Body of pancreas (tissue), 4 donors: ENCODE measurements at places on chromosomes 4 and X.

DNA sequence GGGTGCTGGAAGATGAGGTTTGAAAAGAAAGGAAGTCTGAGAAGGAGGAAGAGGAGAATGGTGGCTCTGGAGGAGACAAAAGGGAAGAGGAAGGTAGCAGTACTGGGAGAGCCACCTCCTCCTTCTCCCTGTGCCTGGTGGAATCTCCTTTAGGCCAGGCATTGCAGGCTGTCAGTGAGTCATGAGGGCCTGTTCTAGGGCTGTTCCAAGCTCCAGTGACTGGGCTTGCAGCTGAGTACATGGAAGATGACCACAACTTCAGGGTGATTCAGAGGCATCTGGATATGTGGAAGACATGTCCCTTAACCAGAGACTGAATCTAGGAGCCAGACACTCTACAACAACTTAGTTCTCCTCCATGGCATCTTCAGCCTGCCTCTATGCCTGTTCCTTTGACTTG lies 107.8 kb downstream of the EFNB1 start:
- DNase-seq = no peak

DNA sequence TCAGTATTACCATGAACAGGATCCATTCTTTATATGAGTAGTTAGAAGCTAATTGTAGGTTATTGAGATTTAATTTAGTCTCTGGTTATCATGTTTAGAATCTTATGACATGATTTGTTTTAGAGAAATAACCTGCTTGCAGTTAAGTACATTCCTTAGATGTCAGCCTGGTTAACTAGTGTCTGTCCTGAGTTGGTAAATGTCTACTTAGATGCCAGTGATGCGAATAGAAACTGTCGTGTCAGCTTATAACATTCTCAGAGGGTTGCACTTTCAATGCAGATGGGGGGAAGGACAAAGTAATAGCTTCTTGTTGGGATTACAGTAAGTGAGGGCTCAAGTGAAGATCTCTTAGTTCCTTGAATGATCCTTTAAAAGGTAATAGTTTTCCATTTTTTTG lies 227.8 kb upstream of the SPRY1 start:
- no peak for DNase-seq

DNA sequence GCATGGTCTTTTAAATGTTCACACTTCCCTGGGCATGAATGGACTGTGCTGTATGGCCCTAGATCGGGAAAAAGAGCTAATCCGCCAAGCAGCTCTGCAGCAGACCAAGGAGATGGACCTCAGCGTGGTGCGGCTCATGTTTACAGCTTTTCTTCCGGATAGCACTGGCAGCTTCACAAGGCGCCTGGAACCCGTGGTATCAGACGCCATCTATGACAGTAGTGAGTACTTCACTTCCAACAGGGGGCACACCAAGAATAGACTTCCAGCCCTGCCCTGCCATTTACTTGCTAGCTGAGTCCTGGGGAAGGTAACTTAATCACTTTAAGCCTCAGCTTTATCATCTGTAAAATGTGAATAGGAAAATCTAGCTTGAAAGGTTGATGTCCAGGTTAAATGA lies 77.7 kb downstream of the NFKB1 start:
- DNase-seq = no peak

DNA sequence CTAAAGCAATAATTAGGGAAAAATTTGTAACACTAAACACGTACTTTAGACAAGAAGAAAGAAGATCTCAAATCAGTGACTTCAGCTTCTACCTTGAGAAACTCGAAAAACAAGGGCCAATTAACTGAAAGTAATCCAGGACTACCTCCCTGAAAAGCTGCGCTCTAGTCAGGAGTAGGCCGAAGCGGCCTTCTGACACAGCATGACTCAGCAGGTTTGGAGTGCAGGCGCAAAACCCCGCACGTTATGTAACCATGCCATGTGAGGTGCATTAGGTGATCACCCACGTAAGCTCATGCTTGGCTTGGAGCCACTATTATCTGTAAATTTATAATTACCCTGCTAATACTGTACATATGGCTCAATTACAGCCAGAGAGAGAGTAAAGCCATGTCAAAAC lies 52.8 kb upstream of the CCDC149 start:
- no peak for DNase-seq

GRCh38 chrX:136828830-136829229 lies 48.1 kb upstream of the ARHGEF6 start:
- no peak for DNase-seq

- no peak for DNase-seq
Measured at GRCh38 chrX:5307416-5307815, 921.3 kb downstream of the NLGN4X start.

GRCh38 chr4:38752941-38753806 lies 29.6 kb downstream of the TLR10 start:
- DNase-seq = peak; percentile 52

DNA sequence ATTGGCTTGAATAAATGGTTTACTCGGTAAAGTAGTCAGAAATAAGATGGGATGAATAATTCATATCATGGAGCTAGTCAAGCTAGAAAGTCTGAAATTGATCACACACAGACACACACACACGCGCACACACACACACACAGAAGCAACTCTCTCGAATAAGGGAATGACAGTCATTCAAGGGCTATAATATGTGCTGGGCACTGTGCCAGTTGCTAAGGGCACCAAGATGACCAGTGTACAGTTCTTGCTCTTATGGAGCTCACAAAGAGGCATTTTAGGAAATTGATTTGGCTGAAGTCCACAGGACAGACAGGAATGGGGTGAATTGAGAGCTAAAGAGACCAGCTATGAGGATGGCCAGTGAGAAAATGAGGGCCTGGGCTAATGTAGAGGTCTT lies 34.2 kb upstream of the SH3D19 start:
- DNase-seq = no peak

DNA sequence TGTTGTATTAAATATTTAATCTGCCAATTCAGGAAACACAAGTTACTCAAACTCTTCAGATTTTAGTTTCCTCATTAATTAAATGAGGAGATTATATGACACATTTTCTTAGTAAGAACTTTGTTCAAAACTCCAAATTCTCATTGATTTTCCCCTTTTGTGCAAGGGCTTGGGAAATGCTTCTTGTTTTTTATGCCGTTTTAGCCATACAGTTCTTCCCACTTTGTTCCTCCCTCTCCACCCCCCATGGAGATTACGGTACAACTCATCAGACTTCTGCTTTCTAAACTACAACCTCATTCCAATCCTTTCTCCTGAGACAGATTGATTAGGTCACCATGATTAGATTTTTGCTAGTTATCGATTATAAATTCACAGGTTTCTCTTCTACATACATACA lies 10.9 kb upstream of the BBS7 start:
- no peak for DNase-seq

DNA sequence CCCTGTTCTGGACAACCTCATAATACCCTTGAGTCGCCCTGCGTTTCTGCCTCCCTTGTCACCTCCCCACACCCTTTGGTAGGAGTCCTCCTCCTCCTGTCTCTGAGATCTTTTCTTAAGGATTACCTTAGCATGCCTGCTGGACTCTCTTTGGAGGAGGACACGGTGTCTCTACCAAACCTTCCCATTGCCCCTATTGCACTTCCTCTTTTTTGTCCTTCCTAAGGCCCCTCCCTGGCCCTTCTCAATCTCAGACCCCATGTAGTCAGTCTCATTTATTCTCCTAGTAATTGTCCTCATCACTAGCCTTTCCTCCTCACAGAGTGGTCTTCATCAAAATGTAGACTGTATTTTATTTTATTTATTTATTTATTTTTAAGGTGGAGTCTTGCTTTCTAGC lies 335.0 kb upstream of the SFRP2 start:
- DNase-seq = no peak

- no peak for DNase-seq
Measured at GRCh38 chr4:34972189-34972588, 1272.1 kb downstream of the ARAP2 start.

GRCh38 chr4:55749666-55750065 lies 69.9 kb upstream of the EXOC1L start:
- DNase-seq = no peak

DNA sequence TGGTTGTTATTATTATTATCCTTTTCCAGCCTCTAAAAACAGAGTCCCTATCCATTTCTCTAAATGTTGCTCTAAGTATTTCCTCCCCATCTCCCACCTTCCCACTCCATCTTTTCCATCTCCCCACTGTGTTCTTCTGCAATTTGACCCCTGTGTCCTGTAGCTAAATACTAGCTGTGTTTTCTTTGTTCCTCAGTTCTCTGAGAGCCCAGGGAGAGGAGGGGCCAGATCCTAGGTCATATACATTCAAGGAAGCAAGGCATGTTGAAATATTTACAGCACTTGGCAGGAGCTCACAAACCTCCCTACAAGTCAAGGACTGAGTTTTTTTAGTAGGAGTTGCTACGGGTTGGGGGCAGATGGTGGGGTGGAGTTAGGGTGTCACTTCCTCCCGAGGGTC lies 10.5 kb downstream of the SLC16A2 start:
- no peak for DNase-seq

DNA sequence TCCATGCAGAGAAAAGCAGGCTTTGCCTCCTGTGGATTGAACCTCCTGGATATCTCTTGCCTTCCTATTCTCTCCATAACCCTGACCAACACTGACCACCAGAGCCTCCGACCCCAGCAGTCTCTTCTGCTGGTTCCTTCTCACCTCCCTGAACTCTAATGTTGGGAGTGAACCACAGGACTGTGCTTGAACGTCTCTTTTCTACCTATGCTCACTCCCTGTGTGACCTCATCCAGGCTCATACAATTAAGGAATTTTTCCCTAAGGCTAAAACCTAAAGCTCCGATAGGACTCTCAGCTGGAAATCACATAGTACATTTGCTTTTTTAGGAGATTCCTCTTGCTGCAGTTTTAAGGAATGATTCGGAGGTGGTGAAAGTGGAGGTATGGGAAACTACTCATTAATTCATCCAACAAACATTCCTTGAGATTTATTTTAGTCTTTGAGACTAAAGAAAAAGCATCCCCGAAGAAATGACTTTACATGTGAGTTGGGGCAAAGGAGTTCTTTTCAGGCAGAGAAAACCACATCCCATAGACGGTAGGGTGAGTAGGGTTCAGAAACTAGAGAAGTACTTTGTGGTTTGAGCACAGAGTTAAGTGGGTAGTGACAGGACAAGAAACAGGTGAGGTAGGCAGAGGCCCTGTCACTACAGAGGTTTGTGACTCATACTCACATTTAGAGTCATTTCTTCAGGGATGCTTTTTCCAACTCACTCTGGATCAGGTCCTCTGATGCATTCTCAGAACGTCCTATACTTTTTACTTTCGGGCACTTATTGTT lies 30.8 kb downstream of the NDNF start:
- no peak for DNase-seq

- no peak for DNase-seq
Measured at GRCh38 chr4:25310066-25310802, 2.3 kb upstream of the ZCCHC4 start.

DNA sequence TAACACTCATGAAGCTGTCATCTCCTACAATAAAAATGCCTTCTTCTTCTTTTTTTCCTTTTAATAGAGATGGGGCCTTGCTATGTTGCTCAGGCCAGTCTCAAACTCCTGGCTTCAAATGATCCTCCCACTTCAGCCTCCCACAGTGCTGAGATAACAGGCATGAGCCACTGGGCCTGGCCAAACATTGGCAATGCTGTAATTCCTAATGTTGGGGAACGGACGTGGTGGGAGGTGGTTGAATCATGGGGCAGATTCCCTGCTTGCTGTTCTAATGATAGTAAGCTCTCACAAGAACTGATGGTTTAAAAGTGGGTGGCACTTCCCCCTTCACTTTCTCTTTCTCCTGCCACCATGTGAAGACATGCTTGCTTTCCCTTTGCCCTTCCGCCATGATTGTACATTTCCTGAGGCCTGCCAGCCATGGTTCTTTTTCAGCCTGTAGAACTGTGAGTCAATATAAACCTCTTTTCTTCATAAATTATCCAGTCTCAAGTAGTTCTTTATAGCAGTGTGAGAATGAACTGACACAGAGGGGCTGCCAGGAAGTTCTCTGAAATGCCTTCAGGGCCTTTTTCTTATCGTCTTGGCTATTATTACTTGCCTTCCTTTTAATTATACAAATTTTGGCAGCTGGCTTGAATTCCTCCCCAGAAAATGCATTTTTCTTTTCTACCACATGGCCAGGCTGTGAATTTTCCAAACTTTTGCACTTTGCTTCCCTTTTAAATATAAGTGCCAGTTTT lies 93.0 kb downstream of the CENPC start:
- no peak for DNase-seq

DNA sequence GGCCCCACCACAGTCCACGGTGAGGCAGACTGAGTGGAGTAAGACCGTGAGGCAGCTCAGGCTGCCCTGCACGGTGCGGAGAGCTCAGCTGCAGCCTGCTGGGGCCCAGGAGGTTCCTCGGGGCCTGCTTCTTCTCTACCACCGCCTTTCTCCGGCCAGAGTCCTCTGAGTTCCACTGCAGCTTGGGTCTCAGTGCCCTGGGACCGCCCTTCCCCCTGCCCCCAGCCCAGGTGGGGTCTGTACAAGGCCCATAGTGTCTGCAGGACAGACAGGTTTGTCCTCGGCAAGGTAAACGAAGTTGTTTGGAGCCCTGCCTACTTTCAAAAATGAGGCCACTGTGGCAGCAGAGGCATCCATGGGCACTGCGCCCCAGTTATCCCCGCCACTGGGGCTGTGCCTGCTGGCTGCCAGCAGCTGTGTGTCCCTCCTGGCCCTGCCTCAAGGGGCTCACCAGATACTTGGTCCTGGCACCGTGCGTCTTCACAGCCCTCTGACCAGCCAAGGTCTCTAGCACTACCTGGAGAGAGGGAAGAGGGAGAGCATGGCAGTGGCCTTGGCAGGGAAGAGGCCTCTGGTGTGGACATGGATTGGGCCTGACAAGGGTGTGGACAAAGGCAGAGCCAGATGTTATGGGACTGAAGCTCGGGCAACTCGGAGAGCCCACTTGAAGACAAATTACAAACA lies 4.0 kb downstream of the IRAK1 start:
- DNase-seq = no peak

GRCh38 chr4:94446386-94446785 lies 5.4 kb upstream of the PDLIM5 start:
- no peak for DNase-seq

- DNase-seq = no peak
Measured at GRCh38 chr4:111433441-111433840, 711.8 kb upstream of the FAM241A start.

DNA sequence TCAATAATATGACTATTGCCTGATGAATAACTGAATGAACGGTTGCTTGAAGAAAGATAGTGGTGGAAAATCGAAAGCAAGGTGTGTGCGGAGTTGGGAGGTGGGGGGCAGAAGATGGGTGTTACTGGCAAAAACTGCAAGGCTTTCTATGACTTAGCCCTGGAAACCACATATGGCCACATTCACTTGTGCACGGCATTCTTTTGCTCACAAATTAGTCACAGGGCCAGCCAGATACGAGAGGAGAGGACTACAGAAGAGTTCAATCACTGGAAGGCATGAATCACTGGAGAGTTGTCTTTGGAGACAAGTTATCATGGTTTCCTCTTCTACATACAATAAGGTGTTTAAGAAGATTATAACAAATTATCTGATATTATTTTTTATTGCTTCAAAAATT lies 626.5 kb upstream of the CPEB2 start:
- DNase-seq = no peak
